ENCODE measurements at places on chromosomes 2 and 18. TPM values are rescaled to one million over a fixed set of nuclear protein-coding genes. Genes with fewer than 3 reads are reported as not detected.

Gene PSMA8
- total RNA-seq, result 1.0 TPM

Gene SLC9A4
- 0.07 TPM for total RNA-seq

Gene CIB4
- not detected for total RNA-seq

Gene TMEM37
- not detected for total RNA-seq

Gene HES6
- 14.3 TPM for total RNA-seq

Gene UGT1A4
- total RNA-seq, result not detected

Gene METTL8
- 58.6 TPM for total RNA-seq

Gene TSPYL6
- total RNA-seq, result not detected

Gene PJVK
- total RNA-seq, result 7.9 TPM

Gene B3GNT2
- 14.2 TPM for total RNA-seq

Gene EPG5
- total RNA-seq, result 50.4 TPM

Gene LAMA1
- total RNA-seq, result not detected

Gene EGR4
- total RNA-seq, result 0.30 TPM

Gene KATNAL2
- 3.1 TPM for total RNA-seq

- H3K27ac ChIP-seq, result no peak overlapping the region
- no peaks in the 10 kb centered on the region for H3K27me3 ChIP-seq
- no peaks in the 10 kb centered on the region for H3K36me3 ChIP-seq
- H3K4me1 ChIP-seq, result no peaks in the 10 kb centered on the region
These were observed 223.5 kb downstream of the HRH4 start for GRCh38 chr18:24683925-24684324.

DNA sequence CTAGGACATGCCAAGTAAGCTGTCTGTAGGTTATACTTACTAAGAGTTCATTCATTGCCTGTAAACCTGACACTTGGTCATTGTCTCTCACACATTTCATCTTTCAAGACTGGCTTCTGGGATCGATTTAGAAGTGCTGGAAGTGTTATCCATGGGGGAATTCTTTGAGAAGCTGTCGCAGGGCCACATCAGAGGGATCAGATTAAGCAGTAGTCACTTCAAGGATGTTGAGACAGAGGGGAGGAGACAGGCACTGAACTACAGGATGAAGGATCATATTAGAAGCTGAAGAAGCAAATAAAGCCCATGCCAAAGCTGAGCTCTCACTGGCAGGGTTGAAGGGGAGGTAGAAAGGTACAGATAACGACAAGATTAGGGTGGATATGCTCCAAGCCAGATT is 49.0 kb downstream of the CDK15 start:
- no peaks in the 10 kb centered on the region for H3K36me3 ChIP-seq
- H3K27ac ChIP-seq, result no peak overlapping the region
- no peaks in the 10 kb centered on the region for H3K4me1 ChIP-seq

- DNase-seq, result no peak
- H3K36me3 ChIP-seq, result no peaks in the 10 kb centered on the region
- no peak overlapping the region for H3K27ac ChIP-seq
- peaks cover 3% of the 10 kb centered on the region for H3K27me3 ChIP-seq
- no peaks in the 10 kb centered on the region for H3K4me1 ChIP-seq
These were observed 18.6 kb upstream of the UNC80 start for GRCh38 chr2:209753020-209753419.

- no peaks in the 10 kb centered on the region for H3K36me3 ChIP-seq
- no peak overlapping the region for H3K27ac ChIP-seq
- H3K4me3 ChIP-seq, result no peak overlapping the region
- no peaks in the 10 kb centered on the region for H3K27me3 ChIP-seq
- no peaks in the 10 kb centered on the region for H3K4me1 ChIP-seq
These were observed 158.8 kb downstream of the DDX1 start for GRCh38 chr2:15750433-15750814.

DNA sequence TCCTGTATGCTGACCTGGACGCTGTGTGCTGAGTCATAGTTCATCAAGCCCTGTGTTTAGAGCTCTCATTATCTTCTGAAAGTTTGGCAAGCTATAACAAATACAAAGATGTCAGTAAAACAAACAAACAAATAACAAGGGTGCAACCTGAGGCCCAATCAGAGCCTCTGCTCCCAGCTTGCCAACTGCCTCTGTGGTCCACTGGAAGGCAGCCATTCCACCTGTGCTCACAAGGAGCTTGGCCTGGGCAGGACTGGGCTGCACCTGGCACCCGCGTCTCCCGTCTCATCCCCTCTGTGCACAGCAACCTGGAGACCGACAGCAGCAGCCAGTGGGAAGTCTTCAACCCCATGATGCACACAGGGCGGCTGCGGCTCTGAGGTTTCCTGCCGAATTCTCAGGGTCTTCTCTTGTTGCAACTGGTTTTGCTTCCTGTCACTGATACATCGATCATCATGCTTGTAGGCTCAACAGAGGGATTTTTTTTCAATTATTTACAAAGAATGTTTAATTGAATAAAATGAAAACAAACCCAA is 97.8 kb downstream of the TMEM18 start:
- no peak for DNase-seq
- H3K4me1 ChIP-seq, result no peaks in the 10 kb centered on the region
- no peaks in the 10 kb centered on the region for H3K36me3 ChIP-seq
- no peak overlapping the region for H3K27ac ChIP-seq
- no peak overlapping the region for H3K4me3 ChIP-seq

- H3K4me3 ChIP-seq, result no peak overlapping the region
- no peaks in the 10 kb centered on the region for H3K36me3 ChIP-seq
- no peaks in the 10 kb centered on the region for H3K27me3 ChIP-seq
- H3K4me1 ChIP-seq, result no peaks in the 10 kb centered on the region
These were observed 97.1 kb upstream of the TMEM178A start for GRCh38 chr2:39568561-39569006.

DNA sequence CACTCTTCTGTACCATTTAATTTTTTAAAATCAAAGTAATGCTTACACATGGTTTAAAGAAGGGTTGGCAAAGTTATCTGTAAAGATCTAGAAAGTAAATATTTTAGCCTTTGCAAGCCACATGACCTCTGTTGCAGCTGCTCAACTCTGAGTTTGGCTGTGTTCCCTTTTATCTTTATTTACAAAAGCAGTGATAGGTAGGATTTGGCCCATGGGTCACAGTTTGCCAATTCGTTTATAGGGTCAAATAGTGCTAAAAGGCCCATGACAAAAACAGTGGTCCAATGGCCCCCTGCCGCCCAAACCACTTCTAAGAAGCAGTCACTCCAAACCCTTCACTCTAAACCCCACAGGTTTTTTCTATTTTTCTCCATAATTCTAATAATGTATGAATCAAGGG is 124.8 kb downstream of the PARD3B start:
- no peak overlapping the region for H3K27ac ChIP-seq
- no peaks in the 10 kb centered on the region for H3K27me3 ChIP-seq
- no peaks in the 10 kb centered on the region for H3K4me1 ChIP-seq
- H3K4me3 ChIP-seq, result no peak overlapping the region

DNA sequence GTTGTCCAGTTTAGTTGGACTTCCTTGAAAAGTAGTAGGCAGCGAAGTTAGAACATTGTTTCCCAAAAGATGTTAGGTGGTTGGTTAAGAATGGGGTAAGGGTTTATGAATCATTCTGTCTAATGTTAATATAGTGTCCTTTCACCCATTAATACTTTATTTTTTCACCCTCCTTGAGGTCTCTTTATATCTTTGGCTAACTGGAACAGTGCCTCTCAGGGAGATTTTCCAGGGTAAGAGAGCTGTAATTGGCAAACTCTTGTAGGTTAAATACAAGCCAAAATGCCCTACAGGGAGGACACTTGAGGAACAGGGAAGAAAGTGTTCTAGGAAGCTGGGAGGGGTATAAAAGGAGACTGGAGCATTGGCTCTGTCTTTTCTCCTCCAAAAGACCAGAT is 22.3 kb downstream of the C18orf63 start:
- no peaks in the 10 kb centered on the region for H3K36me3 ChIP-seq
- no peak overlapping the region for H3K4me3 ChIP-seq
- no peak for DNase-seq
- no peaks in the 10 kb centered on the region for H3K27me3 ChIP-seq

- no peak overlapping the region for H3K27ac ChIP-seq
- no peaks in the 10 kb centered on the region for H3K27me3 ChIP-seq
- H3K36me3 ChIP-seq, result no peaks in the 10 kb centered on the region
- H3K4me1 ChIP-seq, result no peaks in the 10 kb centered on the region
These were observed 19.7 kb upstream of the EMILIN2 start for GRCh38 chr18:2827061-2827460.

- no peak overlapping the region for H3K27ac ChIP-seq
- H3K4me3 ChIP-seq, result no peak overlapping the region
- H3K4me1 ChIP-seq, result no peaks in the 10 kb centered on the region
- H3K27me3 ChIP-seq, result peaks cover 7% of the 10 kb centered on the region
- H3K36me3 ChIP-seq, result no peaks in the 10 kb centered on the region
- no peak for DNase-seq
These were observed 36.6 kb upstream of the DYNC2LI1 start for GRCh38 chr2:43737097-43737854.

DNA sequence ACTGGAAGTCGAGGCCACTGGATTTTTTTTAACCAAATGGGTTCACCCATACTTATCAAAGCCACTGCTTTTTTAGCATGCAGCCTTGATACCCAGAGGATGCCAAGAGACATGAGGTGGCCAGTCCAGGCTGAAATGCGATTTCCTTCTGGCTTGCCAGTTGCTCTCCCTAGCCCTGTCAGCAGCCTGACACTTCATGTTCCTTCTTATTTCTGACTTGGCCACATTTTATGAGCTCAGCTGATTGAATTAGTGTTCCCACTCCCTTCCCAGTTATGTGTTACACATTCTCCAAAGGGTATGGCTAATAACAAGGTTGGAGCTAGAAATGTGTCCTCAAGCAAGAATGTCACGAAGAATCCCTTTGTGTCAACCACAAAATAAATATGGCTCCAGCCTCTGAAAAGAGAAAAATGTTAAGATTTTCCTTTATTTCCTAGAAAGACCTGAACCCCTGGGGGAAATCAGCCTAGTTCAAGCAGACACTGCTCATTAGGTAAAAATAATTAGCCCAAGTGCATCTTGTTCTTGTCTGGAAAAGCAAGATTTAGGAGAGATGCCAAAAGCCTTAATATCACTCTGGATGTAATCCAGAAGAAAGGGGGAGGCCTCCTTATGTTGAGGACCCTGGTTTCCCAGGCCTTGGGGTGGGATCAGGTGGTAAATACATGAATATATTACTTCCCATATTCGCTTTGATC is 121.7 kb upstream of the TACR1 start:
- no peaks in the 10 kb centered on the region for H3K4me1 ChIP-seq
- H3K27me3 ChIP-seq, result no peaks in the 10 kb centered on the region
- H3K27ac ChIP-seq, result no peak overlapping the region
- DNase-seq, result no peak
- no peak overlapping the region for H3K4me3 ChIP-seq
- no peaks in the 10 kb centered on the region for H3K36me3 ChIP-seq

DNA sequence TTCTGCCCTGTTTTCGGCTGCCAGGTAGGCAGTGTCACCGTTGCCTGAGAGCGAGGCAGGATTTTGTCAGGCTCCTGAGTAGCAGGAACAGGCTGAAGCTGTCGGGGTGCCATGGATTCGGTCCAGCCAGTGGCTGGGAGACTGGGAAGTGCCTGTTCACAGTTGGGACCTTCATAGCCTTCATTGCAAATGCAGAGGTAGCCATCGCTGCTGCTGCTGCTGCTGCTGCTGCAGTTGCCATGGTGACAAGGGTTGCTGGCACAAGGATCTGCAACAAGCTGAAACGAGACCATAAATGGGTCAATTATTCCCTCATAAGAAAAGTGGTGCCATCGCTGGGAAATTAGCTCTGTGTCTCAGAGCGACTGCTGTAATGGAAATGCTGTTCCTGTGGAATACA is 122.7 kb downstream of the DNER start:
- no peak overlapping the region for H3K4me3 ChIP-seq
- H3K27ac ChIP-seq, result no peak overlapping the region
- no peaks in the 10 kb centered on the region for H3K36me3 ChIP-seq
- no peaks in the 10 kb centered on the region for H3K4me1 ChIP-seq
- no peak for DNase-seq

GRCh38 chr2:199258291-199258690 is 199.4 kb downstream of the SATB2 start:
- H3K4me3 ChIP-seq, result no peak overlapping the region
- H3K27ac ChIP-seq, result no peak overlapping the region
- H3K4me1 ChIP-seq, result no peaks in the 10 kb centered on the region
- DNase-seq, result no peak
- no peaks in the 10 kb centered on the region for H3K27me3 ChIP-seq

- no peak for DNase-seq
- no peak overlapping the region for H3K4me3 ChIP-seq
- no peaks in the 10 kb centered on the region for H3K27me3 ChIP-seq
- H3K36me3 ChIP-seq, result no peaks in the 10 kb centered on the region
- no peak overlapping the region for H3K27ac ChIP-seq
These were observed 151.7 kb upstream of the NOSTRIN start for GRCh38 chr2:168650781-168651180.

- no peak overlapping the region for H3K4me3 ChIP-seq
- H3K4me1 ChIP-seq, result no peaks in the 10 kb centered on the region
- no peak for DNase-seq
- no peaks in the 10 kb centered on the region for H3K36me3 ChIP-seq
- no peak overlapping the region for H3K27ac ChIP-seq
These were observed 234.1 kb downstream of the ALPK2 start for GRCh38 chr18:58394602-58395425.

GRCh38 chr2:237664151-237664550 is 36.8 kb downstream of the LRRFIP1 start:
- H3K27me3 ChIP-seq, result peaks cover 11% of the 10 kb centered on the region
- H3K4me1 ChIP-seq, result peaks cover 9% of the 10 kb centered on the region
- H3K4me3 ChIP-seq, result no peak overlapping the region

DNA sequence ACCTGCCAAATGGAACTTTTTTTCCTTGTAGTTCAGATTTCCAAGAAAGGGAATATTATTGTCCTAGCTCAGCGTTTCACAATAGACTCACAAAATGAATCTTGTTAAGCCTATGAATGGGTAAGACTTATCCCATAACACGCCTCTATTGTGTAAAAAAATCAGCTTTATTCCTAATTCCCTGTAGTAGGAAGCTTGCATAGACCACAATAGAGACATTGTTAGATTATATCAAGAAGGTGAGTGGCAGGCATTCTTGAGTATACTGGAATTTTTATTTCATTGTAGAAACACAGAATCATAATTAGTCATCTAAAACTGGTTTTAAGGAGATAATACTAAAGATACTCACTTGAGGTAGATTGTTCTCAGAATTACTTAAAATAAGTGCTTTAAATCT is 46.5 kb upstream of the SLC30A6 start:
- H3K27ac ChIP-seq, result no peak overlapping the region
- DNase-seq, result no peak
- peaks cover 18% of the 10 kb centered on the region for H3K36me3 ChIP-seq
- H3K27me3 ChIP-seq, result no peaks in the 10 kb centered on the region
- no peaks in the 10 kb centered on the region for H3K4me1 ChIP-seq

GRCh38 chr2:132252894-132253264 is 91.1 kb upstream of the ANKRD30BL start:
- no peak overlapping the region for H3K4me3 ChIP-seq
- no peak overlapping the region for H3K27ac ChIP-seq
- H3K4me1 ChIP-seq, result no peaks in the 10 kb centered on the region
- no peak for DNase-seq
- peaks cover 10% of the 10 kb centered on the region for H3K27me3 ChIP-seq

GRCh38 chr2:162974771-162975170 is 136.2 kb upstream of the KCNH7 start:
- H3K36me3 ChIP-seq, result no peaks in the 10 kb centered on the region
- no peaks in the 10 kb centered on the region for H3K27me3 ChIP-seq
- no peak overlapping the region for H3K4me3 ChIP-seq
- H3K4me1 ChIP-seq, result no peaks in the 10 kb centered on the region

- DNase-seq, result no peak
- no peaks in the 10 kb centered on the region for H3K27me3 ChIP-seq
- no peak overlapping the region for H3K4me3 ChIP-seq
- no peaks in the 10 kb centered on the region for H3K4me1 ChIP-seq
These were observed 74.1 kb downstream of the CABYR start for GRCh38 chr18:24212939-24213338.

- H3K27me3 ChIP-seq, result no peaks in the 10 kb centered on the region
- DNase-seq, result no peak
- H3K36me3 ChIP-seq, result no peaks in the 10 kb centered on the region
- H3K27ac ChIP-seq, result no peak overlapping the region
- H3K4me1 ChIP-seq, result no peaks in the 10 kb centered on the region
- H3K4me3 ChIP-seq, result no peak overlapping the region
These were observed 293.1 kb upstream of the ERBB4 start for GRCh38 chr2:212831671-212832199.
